ENCODE measurements at places on chromosomes 11 and 22. TPM values are rescaled to one million over a fixed set of nuclear protein-coding genes. Genes with fewer than 3 reads are reported as not detected.

Gene PNPLA3
- total RNA-seq: 0.22 TPM

Gene LRRC56
- total RNA-seq: 1.4 TPM

Gene SYT8
- not detected for total RNA-seq

Gene ELFN2
- 0.17 TPM for total RNA-seq

Gene CRYBB3
- 0.61 TPM for total RNA-seq

Gene MEI1
- total RNA-seq: 43.5 TPM

Gene CELSR1
- total RNA-seq: 0.47 TPM

Gene RABL2B
- 43.7 TPM for total RNA-seq

Gene OR10S1
- not detected for total RNA-seq

Gene DBX1
- total RNA-seq: not detected

Gene FUT4
- total RNA-seq: 7.1 TPM

Gene INS
- not detected for total RNA-seq

Gene TMEM132A
- 0.59 TPM for total RNA-seq
